SK-N-SH treated with all-trans-retinoic acid at 6 μM for 48 hours (cell line): ENCODE measurements at places on chromosomes 2 and 18.

- no peak for ATAC-seq
Measured at GRCh38 chr2:112774536-112775285, 9.6 kb downstream of the IL1A start.

DNA sequence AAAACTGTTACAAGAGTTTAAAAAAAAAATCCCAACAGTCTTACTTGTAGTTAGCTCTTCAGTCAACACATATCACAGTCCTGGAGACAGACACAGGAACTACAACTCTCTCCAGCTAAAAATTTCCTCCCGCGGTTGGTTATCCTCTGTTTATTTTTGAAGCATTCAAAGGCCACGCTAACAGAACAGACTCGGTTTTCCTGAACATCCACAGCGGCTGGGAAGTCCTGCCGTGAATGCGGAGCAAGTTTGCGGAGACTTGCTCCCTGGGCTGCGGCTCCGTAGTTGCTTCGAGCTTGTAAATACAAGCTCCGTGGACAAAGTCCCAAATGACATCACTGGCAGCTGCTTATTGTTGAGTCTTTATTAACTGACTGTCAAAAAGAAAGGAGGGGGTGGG, at the start of gene NCKAP5:
Gene NCKAP5, minus strand, starts transcription at position 292 of the 400 bp plus-strand sequence. CDS start 50,937 bp downstream, outside the sequence.
- no peak for ATAC-seq

GRCh38 chr18:8619835-8620577, 10.8 kb downstream of the RAB12 start:
- ATAC-seq, result no peak

- no peak for ATAC-seq
Measured at GRCh38 chr18:28168725-28169124, 8.2 kb downstream of the CDH2 start.

DNA sequence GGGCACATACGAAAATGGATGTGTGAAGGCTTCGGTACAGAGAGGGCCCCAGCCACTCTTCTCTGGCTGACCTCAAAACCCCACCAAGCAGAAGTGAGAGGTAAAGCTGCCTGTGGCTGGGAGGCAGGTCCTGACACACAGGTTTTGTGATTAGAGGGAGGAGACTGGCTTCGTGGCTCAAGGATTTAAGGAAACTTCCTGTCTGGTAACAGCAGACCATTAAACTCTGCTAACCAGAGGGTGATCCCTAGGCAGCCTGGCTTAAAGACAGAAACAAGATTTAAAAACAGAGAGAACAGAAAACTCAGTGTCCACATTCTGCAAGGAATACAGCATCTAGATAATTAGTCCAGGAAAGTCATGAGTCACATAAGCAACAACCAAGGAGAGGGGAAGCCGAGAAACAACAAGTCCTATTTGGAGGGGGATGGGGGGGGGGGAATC, 101.9 kb downstream of the NFATC1 start:
- no peak for ATAC-seq
